T-helper 1 cell (primary cell): ENCODE measurements at places on chromosomes 5 and 9.

- no peak for DNase-seq
Measured at GRCh38 chr5:126309860-126310259, 113.3 kb upstream of the GRAMD2B start.

DNA sequence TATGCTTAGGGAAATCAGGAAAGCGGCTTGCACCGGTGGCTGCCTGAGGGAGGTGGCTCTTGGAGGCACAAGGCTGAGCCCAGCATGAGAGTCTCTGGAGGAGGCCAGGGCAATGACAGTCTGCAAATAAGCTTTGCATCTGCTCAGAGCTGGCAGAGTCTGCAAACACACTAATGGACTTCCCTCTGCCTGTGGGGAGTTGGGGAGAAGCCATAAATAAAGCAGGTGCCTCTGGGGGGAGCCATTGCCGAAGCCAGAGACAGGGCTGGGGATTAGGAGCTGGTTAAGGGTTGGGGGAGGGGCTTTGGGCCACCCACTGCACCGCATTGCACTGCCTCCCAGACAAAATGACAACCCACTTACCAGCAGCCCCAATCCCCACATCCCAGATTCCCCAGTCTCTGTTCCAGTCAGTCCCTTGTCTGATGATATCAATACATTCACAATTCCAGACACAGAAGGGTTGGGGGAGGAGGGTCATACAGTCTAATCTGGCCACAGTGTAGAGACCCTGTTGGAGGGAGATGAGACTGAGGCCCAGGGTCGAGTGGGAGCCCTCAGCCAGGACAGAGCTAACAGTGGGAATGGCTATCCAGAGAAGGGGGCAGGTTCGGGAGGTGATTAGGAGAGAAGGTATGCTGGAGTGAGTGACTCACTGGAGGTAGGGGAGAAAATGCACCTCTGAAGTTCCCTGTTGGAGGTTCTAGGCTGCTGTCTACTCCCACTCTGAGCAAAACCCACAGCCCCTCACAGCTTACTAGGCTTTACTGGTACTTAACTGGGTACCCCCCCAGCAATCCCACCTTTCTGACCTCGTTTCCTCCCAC is 53.7 kb downstream of the PAX5 start:
- no peak for DNase-seq

GRCh38 chr9:21160178-21160577 is 6.3 kb downstream of the IFNA21 start:
- no peak for DNase-seq

DNA sequence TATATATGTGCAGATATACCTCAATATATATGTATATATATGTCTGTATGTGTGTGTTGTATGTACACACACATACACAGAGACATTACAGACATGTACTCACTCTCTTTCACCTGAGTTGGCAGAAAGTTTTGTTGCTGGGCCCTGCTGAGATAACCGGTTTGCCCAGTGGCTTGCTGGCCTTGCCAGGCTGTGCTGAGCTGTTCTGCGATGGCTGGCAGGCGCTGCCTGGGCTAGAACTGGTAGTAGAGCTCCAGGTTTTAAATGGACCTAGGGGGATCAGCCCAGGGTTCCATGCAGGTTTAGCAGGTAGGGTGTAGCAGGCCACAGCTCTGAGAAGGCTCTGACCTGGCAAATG is 394.3 kb downstream of the GADD45G start:
- no peak for DNase-seq

GRCh38 chr9:84493284-84493947 is 152.9 kb upstream of the SLC28A3 start:
- no peak for DNase-seq

DNA sequence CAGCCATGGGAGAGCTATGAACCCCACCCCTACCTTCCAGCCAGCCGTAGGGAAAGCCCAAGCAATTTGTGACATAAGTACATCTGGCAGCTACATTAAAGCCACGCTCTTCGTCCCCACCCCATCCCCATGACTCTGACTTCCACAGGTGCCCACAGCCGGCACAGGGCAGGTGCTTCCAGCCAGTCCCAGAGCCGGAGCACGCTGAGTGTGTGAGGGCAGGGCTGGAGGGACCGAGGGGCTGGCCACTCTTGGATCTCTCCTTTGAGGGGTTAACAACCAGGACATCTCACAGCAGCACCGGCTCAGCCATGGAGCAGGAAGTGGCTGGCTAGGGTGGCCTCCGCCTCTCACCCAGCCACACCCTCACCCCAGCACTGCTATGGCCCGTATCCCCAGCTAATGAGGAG is 2.4 kb upstream of the FAM78A start:
- DNase-seq: no peak
